ENCODE measurements at places on chromosomes 12 and 14. TPM values are rescaled to one million over a fixed set of nuclear protein-coding genes. Genes with fewer than 3 reads are reported as not detected.
A peak's percentile ranks its signal among the peaks of the same experiment; 100 is the strongest.

The OR6C65 gene
- not detected for total RNA-seq

The HOXC5 gene
- total RNA-seq, result not detected

The CLEC7A gene
- total RNA-seq, result not detected

The RPL10L gene
- not detected for total RNA-seq

The KLRG1 gene
- total RNA-seq, result 12.5 TPM

DNA sequence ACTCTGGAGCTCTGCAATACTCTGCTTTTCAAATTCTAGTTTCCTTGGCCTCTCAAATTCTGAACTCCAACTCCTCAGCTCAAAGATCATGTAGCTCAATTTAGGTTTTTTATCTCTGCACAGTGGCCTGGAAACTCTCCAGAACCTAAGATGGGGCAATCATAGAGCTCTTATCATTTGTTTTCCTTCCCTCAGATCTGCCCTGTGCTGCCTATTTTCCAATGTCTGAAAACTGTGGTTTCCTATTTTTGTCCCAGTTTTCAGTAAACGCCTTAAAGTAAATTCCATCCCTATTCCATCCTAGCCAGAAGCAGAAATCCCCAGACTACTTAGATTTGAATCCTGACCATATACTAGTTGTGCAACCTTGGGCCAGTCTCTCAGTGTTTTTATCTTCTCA, 73.2 kb downstream of the CEP83 start:
- no peak for DNase-seq

- no peak for DNase-seq
These were observed 44.6 kb downstream of the DCAF5 start for GRCh38 chr14:69108358-69108757.

- DNase-seq, result peak; percentile 77
These were observed 73.1 kb upstream of the CEP83 start for GRCh38 chr12:94532490-94533422.

GRCh38 chr14:72553161-72553560, 340.7 kb downstream of the DPF3 start:
- no peak for DNase-seq

DNA sequence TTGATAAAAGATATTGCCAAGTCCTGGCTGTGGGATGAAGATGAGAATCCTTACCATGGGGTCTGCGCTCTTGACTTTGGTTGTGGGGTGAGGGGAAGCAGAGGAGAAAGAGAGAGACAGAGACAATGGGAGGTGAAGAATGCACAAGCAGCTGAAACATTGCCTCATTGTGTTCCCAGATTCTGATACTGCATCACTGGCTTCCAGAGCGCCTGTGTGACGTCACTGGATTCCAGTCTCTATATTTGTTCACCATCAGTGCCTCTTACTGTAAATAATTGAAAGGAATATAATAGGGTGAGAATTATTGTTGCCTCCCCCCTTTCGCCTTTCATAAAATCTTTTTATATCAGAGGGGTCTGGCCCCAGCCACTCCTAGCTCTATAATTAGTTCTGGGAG, 188.9 kb upstream of the NTF3 start:
- DNase-seq, result no peak

DNA sequence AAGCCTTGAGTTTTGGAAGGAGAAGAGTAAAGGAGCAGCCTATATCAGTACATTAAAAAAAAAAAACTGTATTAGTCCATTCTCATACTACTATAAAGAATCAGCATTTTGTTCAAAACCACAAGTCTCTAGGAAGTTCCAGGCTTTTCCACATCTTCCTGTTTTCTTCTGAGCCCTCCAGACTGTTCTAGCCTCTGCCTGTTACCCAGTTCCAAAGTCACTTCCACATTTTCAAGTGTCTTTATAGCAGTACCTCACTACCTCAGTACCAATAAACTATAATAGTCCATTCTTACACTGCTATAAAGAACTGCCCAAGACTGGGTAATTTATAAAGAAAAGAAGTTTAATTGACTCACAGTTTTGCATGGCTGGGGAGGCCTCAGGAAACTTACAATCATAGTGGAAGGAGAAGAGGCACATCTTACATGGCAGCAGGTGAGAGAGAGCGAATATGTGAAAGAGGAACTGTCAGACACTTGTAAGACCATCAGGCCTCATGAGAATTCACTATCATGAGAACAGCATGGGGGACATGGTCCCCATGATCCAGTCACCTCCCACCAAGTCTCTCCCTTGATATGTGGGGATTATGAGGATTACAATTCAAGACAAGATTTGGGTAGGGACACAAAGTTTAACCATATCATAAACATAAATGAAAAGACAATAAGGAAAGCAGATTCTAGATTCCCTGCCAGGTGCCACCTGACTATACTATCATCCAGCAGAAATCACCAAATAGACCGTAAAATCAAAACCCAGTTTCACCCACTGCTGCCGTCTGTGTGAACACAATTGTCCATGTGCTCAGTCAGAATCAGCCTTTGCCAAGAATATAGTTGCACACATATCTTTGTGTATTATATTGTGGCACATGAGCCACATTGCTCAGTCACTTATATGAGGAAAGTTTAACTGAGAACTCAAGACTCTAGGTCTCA, 27.8 kb downstream of the TOGARAM1 start:
- no peak for DNase-seq

- DNase-seq, result no peak
These were observed 1077.6 kb upstream of the FOXG1 start for GRCh38 chr14:27688841-27689444.

DNA sequence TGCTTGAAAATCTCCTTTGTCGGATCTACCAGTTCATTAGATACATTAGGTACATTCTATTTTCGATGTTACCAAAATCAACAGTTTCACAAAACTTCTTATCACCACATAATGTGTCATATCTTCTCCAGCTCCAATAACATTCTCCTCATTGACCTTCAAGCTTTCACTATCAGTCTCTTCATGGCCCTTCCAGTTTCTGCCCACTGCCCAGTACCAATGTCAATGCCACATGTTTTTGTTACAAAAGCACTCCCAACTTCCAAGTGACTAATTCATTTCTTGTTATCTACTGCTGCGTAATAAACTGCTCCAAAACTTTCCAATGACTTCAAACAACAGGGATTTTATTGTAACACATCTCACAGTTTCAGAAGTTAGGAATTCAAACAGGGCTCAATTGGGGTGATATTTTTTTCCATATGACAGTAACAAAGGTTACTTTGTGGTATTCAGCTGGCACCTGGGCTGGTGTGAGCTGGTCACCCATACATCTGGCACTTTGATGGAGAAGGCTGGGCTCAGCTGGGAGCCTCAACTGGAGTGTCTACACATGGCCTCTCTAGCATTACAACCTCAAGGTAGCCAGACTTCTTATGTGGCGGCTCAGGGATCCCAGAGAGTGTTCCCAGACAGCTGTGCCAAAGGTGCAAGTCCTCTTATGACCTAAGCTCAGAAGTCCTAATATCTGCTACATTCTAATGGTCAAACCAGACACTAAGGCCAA, 6.1 kb downstream of the OR5AU1 start:
- DNase-seq, result no peak

DNA sequence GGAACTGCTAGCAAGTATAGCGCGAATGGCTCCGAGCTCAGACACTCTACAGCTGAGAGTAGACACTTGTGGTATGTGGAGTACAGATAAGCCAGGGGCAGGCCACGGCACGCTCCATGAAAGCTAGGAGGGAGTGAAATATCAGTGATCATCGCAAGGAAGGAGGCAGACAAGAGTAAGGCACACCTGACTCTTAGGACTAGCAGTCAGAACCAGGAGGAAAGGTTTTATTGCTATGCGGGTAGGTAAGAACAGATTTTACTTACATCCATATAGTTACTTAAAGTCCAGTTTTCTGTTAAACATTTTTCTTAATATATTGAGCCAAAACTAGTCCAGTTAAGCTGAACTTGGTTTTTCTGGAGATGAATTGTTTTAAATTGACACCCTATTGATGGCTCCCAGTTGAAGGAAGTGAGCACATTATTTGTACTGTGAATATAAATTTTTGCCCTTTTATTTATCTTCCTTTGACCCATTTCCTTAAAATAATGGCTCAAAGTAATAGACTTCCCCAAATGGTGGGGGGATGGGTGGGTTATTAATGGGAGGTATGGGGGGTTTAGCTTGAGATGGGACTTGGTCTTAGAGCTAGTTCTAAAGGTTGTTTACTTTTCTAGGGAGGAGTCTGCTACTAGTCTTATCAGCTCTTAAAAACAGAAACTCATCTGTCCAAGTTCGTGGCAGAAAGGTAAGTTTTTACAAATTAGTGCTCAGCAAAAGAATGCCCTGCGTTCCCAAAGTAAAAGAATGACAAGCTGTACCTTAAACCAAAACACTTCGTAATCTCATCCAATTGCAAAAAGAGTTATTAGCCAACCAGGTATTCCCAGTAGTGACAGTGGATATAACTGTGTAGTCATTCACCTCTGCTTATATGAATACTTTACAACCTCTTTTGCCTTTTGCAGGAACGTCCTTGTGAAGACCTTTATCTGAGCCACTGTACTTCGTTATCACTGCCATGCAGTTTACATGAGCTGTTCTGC, 5.8 kb downstream of the HNRNPA1 start:
- DNase-seq, result no peak

GRCh38 chr14:105105158-105105557, 39.9 kb upstream of the GPR132 start:
- DNase-seq, result no peak

DNA sequence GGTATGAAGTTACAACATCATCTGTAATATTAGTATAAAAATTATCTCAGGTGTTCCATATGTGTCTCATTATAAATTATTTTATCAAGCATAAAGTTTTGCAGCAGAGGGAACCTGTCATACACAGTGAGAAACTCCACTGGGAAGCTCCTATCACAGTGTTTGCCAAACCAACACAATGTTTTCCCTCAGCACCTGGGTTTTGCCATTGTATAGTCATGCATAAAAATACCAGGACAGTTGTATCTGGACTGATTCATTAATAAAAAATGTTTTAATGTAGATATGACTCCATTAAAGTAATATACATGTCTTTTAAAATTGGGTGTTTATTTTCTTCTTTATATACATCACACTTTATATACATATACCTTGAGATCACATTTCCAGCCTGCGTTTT, 56.6 kb downstream of the METTL25 start:
- no peak for DNase-seq

GRCh38 chr14:35822501-35822900, 3.6 kb upstream of the BRMS1L start:
- DNase-seq, result no peak

DNA sequence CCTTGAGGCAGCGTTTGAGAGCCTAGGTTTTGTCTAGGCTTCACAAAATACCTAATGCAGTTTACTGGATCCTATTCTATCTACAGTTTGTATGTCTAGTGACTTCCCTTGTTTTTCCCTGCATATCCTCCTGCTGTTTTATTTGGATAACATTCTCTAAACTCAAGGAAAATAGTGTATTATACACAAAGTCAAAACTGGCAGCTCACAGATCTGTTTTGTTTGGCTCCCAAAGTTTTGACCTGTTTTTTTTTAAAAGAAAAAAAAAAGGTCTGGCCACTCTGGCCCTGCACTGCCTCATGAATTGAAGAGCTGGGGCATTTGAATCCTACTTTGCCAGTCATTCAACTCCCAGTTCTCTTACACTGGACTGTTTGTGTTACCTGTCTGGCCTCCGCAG, 155.3 kb downstream of the KICS2 start:
- no peak for DNase-seq

- peak; percentile 55 for DNase-seq
These were observed 27.1 kb downstream of the DAD1 start for GRCh38 chr14:22561661-22562579.

DNA sequence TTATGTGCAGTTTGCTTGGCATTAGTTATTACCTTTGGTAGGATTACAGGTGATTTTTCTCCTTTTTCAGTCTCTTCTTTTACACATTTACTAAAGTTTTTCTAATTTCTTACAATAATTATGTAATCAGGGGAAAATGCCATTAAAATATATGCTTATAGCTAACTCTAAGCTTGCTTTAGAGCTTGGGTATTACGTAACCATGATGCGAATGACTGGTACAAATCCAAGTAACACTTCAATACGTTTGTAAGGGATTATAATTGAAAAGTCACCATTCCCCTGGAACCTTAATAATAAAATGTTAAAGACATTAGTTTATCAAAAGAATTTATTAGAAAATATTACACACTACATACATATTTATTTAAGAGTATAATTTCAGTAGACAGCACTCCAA, 71.6 kb downstream of the SCAF11 start:
- no peak for DNase-seq
